ENCODE measurements at places on chromosomes 7 and 10. TPM values are rescaled to one million over a fixed set of nuclear protein-coding genes. Genes with fewer than 3 reads are reported as not detected.
A peak's percentile ranks its signal among the peaks of the same experiment; 100 is the strongest.

DNA sequence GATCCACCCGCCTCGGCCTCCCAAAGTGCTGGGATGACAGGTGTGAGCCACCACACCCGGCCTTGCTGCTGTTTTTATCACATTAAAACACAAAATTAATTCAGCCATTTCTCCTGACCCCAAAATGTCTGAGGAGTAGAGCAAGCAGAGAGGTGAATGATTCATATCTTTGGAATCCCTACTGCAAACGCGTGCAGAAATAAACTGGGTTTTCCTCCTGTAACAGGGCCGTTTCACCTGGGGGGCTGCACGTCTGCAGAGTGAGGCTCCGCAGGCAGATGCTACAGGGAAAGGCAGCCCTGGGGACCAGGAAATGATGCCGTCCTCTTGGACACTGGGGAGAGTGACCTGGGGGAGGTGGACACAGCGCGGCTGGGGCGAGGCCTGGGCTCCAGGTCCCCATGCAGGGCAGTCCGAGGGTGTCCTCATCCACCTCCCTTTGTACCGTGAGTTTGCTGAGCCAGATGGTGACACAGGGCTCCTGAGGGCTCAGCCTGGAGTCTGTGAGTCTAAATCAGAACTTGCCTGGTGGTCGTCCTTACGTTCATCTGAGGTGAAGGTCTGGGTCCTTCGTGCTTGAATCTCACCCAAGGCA, 41.9 kb downstream of the PDGFA start:
- no peak for DNase-seq

- no peak for DNase-seq
These were observed 17.5 kb upstream of the CHST3 start for GRCh38 chr10:71946700-71947099.

- DNase-seq, result no peak
These were observed 38.6 kb downstream of the ZNRF2 start for GRCh38 chr7:30323006-30323355.

The TBXAS1 gene
- total RNA-seq, result not detected

GRCh38 chr10:42491801-42492200, 146.6 kb downstream of the ZNF33B start:
- no peak for DNase-seq

DNA sequence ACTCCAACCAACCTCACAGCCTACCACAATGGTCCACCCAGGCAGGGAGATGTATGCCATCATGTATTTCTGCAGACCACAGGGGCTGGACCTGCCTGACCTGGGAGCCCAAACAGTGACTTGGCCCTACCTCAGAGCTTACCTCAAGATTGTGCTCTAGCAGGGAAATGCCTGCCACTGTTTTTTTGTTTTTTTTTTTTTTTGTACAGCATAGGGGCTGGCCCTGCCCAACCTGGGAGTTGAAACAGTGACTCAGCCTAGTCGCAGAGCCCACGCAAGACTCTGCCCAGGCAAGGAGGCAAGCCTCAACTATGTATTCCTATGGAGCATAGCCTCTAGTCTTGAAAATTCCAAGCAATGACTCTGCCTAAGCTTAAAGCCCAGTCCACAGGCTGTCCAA, 39.3 kb upstream of the CDK6 start:
- no peak for DNase-seq

The STEAP1 gene
- total RNA-seq, result 1.5 TPM

DNA sequence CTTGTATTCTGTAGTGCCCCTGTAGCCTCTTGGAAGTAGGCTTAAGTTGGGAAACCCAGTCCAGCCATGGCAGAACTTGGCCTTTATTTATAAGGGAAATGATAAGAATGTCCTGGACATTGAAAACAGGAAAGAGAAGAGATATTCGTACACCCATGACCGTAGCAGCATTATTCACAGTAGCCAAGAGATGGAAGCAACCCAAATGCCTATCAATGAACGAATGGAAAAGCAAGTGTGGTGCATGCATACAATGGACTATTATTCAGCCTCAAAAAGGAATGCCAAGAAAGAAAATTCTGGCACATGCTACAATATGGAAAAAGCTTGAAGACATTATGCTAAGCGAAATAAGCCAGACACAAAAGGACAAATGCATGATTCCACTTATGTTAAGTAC, 315.3 kb downstream of the CXCL12 start:
- DNase-seq, result no peak

The SAMD9 gene
- total RNA-seq, result not detected

GRCh38 chr10:132916421-132916841, 25.9 kb downstream of the CFAP46 start:
- DNase-seq, result no peak

GRCh38 chr7:24979470-24979862, 512 bp downstream of the OSBPL3 start:
- DNase-seq, result no peak

DNA sequence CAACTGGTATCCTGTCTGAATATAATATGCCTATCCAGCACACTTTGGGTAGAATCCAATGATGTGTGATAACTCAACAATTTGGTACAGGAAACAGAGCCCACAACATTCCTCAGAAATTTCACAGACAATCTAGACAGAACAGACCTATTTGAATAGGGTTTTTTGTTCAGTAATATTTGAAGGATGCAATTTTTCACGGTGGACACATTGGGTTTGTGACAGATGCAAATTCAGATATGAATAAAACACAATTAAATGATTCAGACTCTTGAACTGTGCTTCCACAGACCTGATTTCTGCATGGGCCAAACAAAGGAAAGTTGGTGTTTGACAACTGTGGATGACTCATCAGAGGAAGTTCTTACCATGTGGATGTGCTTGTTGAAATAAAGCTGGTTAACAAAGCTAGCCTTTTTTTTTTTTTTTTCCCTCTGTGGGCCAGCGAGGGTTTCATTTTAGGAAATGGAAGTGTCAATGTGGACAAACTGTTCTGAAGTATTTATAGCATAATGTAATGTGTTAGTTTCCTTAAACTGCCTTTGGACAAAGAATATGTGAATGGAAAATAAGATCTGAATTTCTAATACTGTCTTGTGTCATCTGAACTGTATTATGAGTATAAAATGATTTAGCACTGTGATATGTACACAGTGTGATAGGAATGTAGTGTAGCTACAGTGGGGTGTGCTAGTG, 43.2 kb upstream of the FAM133B start:
- no peak for DNase-seq

- DNase-seq, result peak; percentile 38
These were observed 39.1 kb downstream of the GOLGA7B start for GRCh38 chr10:97888641-97889262.

- no peak for DNase-seq
These were observed 4.1 kb upstream of the NT5C2 start for GRCh38 chr10:103197174-103197573.

DNA sequence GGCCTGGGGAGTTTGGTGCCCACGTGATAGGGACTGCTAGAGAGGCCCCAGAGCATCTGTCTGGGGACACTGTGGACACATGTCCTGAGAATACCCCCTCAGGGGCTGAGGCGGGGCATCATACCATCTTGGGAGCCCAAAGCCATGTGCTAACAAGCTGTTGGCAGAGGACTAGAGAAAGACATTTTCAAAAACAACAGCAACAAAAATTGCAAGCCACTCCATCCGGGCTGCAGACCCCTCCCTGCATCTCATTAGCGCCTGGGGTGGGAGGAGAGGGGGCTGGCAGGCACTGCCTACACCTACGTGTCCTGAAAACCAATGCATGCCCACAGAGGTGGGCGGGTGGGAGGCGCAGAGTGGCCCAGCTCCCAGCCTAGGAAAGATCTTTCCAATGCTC, 507.4 kb upstream of the PODXL start:
- no peak for DNase-seq

The OGDHL gene
- 0.56 TPM for total RNA-seq

The TEX47 gene
- not detected for total RNA-seq

- no peak for DNase-seq
These were observed 105.5 kb upstream of the AKR1E2 start for GRCh38 chr10:4720463-4720862.

DNA sequence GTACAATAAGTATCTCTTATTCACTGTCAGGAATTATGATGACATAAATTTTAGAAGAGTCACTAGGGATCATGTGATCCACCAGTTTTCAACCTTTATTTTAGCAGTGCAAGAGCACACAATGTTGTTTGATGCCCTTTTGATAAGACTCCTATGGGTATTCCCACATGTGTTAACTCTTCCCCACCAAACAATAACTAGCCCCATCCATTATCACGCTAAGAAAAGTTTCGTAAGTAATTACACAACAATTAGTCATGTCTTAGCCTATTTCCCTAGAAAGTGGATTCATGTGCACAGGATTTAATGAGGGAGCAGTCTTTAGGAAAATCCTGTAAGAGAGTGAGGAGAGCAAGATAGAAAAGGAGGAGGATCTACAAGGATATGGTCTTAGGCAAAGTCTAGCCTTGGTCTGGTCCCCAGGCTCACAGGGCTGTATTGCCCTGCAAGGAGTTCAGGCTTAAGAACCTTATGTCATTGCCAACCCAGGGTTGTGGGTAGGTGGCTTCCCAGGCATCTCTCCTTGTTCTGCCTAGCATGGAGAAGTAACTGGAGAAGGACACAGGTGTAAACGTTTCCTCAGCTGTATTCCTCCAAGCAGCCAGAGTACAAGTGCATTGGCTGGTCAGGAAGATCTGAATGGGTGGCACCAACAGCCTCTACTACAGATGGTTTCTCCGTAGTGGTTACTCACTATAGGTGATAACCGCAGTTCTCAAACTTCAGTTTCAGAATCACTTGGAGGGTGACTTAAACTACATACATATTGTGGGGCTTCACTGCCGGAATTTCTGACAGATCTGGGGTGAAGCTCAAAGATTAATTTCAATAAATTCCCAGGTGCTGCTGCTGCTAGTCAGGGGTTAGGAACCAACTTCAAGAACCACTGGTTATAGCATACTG, 574.5 kb downstream of the SUGCT start:
- DNase-seq, result no peak

DNA sequence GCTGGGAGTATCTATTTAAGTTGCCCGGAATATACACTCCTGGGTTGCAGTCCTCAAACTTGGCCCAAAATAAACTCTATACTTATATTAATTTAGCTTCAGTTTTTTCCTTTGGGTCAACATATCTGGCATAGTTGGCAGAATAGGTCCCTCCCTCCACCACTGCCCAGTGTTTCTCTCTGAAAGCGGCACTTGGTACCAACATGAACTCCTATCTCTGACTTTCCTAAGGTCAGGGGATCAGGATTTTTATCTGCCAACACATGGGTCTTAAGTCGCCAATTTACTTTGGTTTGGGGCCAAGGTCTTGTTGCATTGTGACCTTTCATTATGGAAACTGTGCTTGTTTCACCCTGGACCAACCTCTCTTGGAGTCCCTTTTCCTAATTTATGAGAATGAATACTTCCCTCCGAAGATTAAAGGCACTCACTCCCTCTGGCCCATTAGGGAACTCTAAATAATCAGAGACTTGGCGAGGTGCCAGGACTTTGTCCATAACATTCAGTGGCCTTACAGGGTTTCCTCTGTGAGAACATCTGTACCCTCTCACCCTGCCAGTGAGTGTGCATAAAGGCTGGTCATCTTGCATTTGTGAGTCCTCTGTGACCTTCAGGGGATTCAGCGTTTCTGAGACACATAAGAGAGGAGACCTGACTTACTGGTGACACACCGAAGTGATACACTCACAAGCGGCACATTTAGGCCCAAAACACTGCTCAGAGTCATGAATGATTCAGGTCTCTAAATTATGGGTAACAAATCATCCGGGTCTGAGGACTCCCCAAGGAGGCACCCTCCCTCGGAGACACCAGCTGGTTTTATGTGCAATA, 19.7 kb upstream of the FKBP9 start:
- DNase-seq, result no peak

DNA sequence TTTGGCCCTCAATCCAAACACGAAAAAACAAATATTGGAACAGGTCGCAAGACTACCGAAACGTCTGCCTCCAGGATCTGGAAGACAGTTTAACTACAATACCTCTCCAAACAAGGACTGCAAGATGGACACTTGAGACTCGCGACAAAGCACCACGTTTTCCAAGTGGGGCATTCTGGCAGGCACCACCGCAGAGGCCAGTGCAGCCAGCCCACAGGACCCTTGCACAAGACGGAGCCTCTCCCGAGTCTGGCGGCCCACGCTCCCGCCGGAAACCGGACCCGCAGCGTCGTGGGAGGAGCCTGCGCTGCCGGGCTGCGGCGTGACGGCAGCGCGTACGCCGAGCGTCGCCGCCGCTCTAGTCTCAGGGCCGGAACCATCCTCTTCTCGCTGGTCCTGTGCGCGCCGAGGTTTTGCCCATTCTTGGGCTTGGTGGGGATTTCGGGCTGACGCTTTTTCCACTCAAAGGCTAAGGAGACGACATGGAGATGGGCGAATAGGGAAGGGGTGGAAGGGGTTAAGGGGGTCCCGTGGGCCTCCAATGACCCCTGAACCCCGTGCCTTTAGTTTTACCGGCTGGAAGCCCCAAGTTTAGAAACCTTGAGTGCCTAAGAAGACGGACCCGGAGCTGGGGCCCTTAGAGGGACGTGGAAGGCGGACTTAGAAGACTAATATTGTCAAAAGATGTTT, at the start of gene ORC5:
TSS of gene ORC5 (minus strand) at position 283 of the 690 bp plus-strand sequence. CDS start at position 174, 109 bp downstream.
- peak; percentile 76 for DNase-seq

The RNF133 gene
- 0.53 TPM for total RNA-seq

GRCh38 chr7:44736896-44737295, 11.8 kb upstream of the ZMIZ2 start:
- DNase-seq, result no peak

DNA sequence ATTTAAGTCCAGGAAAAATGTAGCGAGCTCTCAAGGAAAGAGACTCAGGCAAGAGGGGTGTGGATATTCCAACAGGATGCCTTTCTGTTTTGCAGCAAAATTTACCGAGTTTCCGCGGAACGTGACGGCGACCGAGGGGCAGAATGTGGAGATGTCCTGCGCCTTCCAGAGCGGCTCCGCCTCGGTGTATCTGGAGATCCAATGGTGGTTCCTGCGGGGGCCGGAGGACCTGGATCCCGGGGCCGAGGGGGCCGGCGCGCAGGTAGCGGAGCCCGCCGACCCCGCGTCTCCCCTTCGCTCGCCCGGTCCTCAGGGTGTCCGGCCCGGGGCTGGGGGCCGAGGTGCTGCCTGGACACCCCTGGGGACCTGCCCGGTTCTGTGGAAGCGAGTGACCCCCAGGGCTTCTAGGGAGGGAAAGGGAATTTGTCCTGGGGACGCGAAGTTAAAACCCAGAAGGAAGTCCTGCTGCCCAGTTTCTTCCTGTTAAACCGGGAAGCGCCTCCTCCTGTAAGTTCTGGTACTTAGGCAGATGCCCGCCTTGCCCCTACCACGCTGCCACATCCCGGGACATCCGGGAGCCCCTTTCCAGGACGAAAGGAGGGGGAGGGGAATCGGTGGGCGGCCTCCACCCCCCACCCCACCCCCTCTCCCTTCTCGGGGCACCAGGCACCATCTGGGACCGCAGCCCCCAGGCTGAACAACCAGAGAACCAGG, 2.5 kb downstream of the VSTM2A start:
- DNase-seq, result peak; percentile 60

- DNase-seq, result no peak
These were observed 168.6 kb downstream of the LRMDA start for GRCh38 chr10:75599875-75600648.

GRCh38 chr10:6379015-6379776, 176.5 kb downstream of the PFKFB3 start:
- no peak for DNase-seq
